ENCODE measurements at places on chromosomes 12 and 14.

DNA sequence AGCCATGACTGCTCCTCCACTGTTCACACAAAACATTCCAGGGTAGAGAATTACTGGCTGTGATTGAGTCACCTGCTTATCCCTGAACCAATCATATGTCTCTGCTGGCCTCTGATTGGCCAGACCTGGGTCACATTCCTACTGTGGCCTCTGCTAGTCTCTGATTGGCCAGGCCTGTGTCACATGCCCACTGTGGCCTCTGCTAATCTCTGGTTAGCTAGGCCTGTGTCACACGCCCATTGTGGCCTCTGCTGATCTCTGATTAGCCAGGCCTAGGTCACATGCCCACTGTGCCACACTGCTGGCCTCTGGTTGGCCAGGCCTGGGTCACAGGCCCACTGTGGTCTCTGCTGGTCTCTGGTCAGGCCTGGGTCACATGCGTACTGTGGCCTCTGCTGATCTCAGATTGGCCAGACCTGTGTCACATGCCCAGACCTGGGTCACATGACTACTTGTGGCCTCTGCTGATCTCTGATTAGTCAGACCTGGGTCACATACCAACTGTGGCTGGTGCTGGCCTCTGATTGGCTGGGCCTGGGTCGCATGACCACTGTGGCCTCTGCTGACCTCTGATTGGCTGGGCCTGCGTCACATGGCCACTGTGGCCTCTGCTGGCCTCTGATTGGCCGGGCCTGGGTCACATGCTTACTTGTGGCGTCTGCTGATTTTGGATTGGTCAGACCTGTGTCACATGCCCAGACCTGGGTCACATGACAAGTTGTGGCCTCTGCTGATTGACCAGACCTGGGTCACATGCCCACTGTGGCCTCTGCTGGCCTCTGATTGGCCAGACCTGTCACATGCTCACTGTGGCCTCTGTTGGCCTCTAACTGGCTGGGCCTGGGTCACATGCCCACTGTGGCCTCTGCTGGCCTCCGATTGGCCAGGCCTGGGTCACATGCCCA lies 251.6 kb downstream of the SLC15A4 start:
- no peak for DNase-seq

GRCh38 chr14:49303946-49304516 lies 282.1 kb downstream of the RPS29 start:
- no peak for DNase-seq

DNA sequence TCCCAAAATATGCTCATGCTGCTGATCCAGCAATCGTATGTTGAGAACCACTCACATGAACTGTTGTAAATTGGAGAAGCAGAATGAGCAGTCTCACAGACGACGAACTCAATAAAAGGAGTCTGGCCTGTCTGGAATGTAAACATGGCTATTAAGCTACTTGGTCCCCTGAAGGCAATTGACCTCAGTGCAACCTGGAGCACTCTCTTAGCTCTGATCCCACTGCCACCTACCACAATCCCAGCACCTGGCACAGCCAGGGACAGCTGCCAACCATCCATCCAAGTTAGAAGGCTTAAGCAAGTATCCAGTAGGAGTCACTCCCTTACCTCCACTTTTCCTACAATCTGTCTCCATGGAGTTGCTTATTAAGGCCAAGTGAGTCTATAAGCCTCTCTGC lies 406.9 kb upstream of the CLEC14A start:
- DNase-seq: no peak

DNA sequence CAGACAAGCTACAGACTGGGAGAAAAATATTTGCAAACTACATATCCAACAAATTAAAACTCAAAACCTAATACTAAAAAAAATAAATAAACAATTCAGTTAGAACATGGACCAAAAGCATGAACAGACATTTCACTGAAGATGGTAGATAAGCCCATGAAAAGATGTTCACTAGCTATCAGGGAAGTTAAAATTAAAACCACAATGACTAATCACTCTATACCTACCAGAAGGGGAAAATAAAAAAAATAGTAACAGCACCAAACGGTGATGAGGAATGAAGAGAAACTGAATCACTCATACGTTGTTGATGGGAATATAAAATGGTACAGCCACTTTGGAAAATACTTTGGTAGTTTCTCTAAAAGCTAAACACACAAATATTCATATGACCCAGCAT lies 31.1 kb upstream of the DHRS7 start:
- no peak for DNase-seq

Data from effector memory CD4-positive, alpha-beta T cell (primary cell).